Activated naive CD4-positive, alpha-beta T cell treated with anti-CD3 and anti-CD28 coated beads, Interleukin-2, amount 10 ng/mL, durations not matched to agents 5 hours and 36 hours (primary cell): ENCODE measurements at places on chromosomes 1 and 21. TPM values are rescaled to one million over a fixed set of nuclear protein-coding genes. Genes with fewer than 3 reads are reported as not detected.

Gene KCNJ6
- total RNA-seq = not detected

Gene NR1I3
- not detected for total RNA-seq

Gene NBPF10
- total RNA-seq = 2.1 TPM

Gene PLPPR4
- not detected for total RNA-seq

Gene XCL2
- not detected for total RNA-seq
